Common myeloid progenitor, CD34-positive (primary cell): ENCODE measurements at places on chromosomes 3 and 15.

GRCh38 chr3:136860541-136860940 is 1.5 kb upstream of the NCK1 start:
- no peaks in the 10 kb centered on the region for H3K27me3 ChIP-seq
- no peak overlapping the region for H3K27ac ChIP-seq
- DNase-seq, result no peak
- peaks cover 4% of the 10 kb centered on the region for H3K36me3 ChIP-seq
- no peak overlapping the region for H3K4me3 ChIP-seq

DNA sequence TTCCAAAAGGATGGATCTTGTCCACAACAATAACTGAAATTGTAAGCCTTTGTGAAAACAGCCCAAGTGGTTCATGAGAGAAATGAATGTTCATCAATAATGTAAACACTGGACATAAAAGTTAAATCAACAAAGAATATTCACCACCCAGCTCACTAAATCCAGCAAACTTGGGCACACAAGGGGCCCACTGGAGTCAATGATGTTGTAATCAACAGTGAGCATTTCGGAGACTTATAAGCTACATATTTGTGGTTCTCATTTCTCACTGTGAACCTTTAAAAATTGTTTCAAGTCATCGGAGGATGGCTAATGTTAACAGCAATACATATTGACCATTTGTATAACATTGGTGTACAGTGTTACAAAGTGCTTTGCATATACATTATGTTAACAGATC is 63.1 kb downstream of the VGLL4 start:
- H3K36me3 ChIP-seq, result no peaks in the 10 kb centered on the region
- H3K4me3 ChIP-seq, result no peak overlapping the region
- peaks cover 23% of the 10 kb centered on the region for H3K4me1 ChIP-seq
- no peak overlapping the region for H3K27ac ChIP-seq
- DNase-seq, result no peak

DNA sequence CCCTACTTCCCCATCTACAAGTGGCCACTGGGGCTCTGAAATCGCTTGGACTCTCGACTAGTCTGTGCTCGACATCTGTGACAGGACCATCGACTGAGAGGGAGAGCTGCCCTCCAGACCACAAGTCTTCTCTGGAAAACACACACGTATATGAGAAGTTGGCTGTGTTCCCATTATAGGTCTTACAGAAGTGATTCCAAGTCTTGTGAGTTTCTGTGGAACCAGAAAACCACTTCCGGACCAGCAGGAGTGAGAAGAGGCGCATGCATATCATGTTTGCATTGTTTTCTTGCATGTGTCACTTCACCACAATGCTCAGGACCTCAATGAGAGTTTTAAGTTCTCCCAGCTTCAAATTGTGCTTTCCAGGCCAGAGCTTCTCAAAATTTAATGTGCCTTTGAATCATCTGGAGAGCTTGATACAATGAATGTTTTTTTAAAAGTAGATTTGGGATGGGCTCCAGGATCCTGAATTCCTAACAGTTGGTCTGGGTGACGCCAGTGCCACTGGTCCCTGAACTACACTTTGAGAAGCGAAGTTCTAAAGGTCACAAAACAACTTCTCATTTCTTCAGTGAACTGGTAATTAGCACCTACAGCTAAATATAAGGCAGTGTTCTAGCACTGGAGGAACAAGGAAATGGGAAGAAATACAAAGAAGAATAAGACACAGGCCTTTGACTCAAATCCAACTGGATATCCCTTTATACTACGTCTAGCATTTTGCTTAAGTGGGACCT is 15.7 kb downstream of the LIPC start:
- H3K4me1 ChIP-seq, result peaks cover 6% of the 10 kb centered on the region
- H3K27ac ChIP-seq, result no peak overlapping the region
- H3K4me3 ChIP-seq, result no peak overlapping the region
- H3K27me3 ChIP-seq, result no peaks in the 10 kb centered on the region
- H3K36me3 ChIP-seq, result no peaks in the 10 kb centered on the region
- DNase-seq, result peak; percentile 56

DNA sequence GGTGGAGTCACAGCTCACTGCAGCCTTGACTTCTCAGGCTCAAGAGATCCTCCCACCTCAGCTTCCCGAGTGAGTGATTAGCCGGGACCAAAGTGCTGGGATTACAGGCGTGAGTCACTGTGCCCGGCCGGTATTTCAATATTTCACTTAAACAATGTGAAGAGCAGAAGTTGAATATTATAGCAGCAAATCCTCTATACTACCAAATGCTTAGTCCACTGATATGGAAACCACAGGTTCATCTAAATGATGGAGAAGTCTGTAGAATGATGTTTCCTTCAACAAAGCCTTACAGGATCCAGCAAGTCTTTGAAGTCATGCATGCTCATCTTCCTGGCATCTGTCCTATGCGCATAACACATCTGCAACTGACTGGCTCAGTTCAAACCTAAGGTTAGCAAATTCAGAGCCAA is 20.3 kb upstream of the UACA start:
- H3K4me1 ChIP-seq, result no peaks in the 10 kb centered on the region
- no peaks in the 10 kb centered on the region for H3K36me3 ChIP-seq

DNA sequence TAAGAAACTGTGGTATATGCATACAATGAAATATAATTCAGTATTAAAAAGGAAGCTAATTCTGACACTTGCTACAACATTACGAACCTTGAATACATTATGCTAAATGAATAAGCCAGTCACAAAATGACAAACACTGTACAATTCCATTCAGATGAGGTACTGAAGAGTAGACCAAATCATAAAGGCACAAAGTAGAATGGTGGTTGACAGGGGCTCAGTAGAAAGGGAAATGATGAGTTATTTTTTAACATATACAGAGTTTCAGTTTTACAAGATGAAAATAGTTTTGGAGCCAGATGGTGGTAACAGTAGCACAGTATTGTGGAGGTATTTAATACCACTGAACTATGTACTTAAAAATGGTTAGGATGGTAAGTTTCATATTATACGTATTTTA is 254.6 kb upstream of the RBMS3 start:
- no peaks in the 10 kb centered on the region for H3K4me1 ChIP-seq
- H3K36me3 ChIP-seq, result no peaks in the 10 kb centered on the region
- DNase-seq, result no peak
- H3K27me3 ChIP-seq, result no peaks in the 10 kb centered on the region

DNA sequence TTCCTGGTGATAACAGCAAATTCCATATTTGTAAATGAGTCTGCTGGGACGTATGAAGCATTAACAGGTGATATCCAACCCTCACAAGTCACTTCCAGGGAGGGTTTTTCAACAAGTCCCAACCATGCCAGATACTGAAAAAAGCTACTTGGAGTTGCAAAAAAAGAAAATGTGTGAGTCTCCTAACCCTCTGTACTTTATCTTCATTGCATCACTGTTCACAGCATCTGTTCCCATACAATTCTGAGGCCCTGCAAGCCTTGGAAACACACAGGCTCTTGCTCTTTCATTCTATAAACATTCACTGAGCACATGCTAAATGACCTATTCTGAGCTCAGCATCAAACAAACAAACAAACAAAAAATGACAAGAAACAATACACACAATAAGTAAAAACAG is 120.8 kb downstream of the RFTN1 start:
- H3K4me1 ChIP-seq, result no peaks in the 10 kb centered on the region
- DNase-seq, result no peak
- no peaks in the 10 kb centered on the region for H3K27me3 ChIP-seq
- no peak overlapping the region for H3K27ac ChIP-seq
- peaks cover 7% of the 10 kb centered on the region for H3K36me3 ChIP-seq

DNA sequence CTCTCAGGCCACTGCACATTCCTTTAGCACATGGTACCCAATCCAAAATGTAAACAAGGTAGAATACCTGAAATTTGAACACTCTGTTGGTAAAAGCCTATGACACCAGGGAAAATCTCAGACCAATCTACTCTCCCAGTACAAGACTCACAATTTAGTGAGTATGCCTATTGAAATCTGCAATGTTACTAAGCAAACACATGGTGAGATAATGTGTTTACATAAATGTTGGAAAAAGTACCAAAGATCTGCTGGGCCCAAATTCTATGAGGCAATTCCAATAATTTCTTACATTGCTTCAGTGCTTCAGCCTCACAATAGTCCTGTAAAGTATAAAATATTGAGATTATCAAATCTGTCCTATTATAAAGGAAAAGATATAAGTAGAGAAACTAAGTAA is 536.1 kb downstream of the PYDC2 start:
- H3K4me3 ChIP-seq, result no peak overlapping the region
- H3K27me3 ChIP-seq, result no peaks in the 10 kb centered on the region
- no peak for DNase-seq
- H3K27ac ChIP-seq, result no peak overlapping the region
- H3K36me3 ChIP-seq, result no peaks in the 10 kb centered on the region

DNA sequence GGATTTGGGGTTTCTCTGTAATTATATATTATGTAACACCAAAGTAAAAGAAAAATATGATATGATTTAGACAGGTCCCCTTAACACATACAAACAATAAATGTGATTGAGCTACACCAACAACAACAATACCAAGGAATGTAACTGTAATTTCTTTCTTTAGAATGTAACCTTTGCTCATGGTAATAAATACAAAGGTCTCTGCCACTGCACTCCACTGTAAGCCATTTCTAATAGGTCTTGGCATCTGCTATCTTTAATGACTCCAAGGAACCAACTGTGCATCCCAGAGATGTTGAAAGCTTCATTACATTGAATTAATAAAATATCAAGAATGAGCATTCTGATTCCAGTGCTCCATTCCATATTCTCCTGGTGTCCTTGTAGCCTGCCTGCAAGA is 88.8 kb downstream of the PDZRN3 start:
- no peaks in the 10 kb centered on the region for H3K27me3 ChIP-seq
- no peak overlapping the region for H3K27ac ChIP-seq
- H3K4me1 ChIP-seq, result no peaks in the 10 kb centered on the region

DNA sequence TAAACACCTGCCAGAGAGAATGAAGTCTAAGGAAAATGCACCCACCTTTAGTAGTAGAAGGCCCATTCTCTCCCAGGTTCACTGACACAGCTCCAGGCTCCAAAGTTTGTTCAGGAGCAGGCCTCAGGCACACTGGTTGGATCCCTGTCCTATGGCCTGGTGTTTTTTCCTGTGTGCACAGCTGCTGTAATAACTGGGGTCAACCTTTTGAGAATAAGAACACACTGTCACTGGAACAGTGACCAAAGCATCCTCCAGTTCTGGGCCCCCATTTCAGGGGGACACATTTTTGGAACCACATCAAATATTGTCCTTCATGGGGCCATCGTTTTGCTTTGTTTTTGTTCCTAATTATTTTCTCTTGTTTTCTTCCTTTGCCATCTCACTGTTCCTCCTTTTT is 95.8 kb downstream of the ARNT2 start:
- H3K36me3 ChIP-seq, result no peaks in the 10 kb centered on the region
- no peaks in the 10 kb centered on the region for H3K27me3 ChIP-seq
- DNase-seq, result no peak

GRCh38 chr3:117844676-117845075 is 1135.1 kb downstream of the TUSC7 start:
- no peak overlapping the region for H3K27ac ChIP-seq
- no peaks in the 10 kb centered on the region for H3K4me1 ChIP-seq
- no peaks in the 10 kb centered on the region for H3K36me3 ChIP-seq
- no peaks in the 10 kb centered on the region for H3K27me3 ChIP-seq
- no peak overlapping the region for H3K4me3 ChIP-seq

DNA sequence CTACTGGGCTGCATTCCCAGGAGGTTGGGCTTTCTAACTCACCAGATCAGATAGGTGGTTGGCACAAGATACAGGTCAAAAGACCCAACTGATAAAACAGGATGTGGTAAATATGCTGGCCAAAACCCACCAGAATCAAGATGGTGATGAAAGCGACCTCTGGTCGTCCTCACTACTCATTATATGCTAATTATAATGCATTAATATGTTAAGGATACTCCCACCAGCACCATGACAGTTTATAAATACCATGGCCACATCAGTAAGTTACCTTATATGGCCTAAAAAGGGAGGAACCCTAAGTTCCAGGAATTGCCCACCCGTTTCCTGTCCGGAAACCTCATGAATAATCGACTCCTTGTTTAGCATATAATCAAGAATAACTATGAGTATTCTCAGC is 31.6 kb downstream of the CFAP44 start:
- no peak overlapping the region for H3K27ac ChIP-seq
- no peak for DNase-seq
- H3K4me1 ChIP-seq, result no peaks in the 10 kb centered on the region
- no peaks in the 10 kb centered on the region for H3K36me3 ChIP-seq
- H3K27me3 ChIP-seq, result no peaks in the 10 kb centered on the region
- H3K4me3 ChIP-seq, result no peak overlapping the region

DNA sequence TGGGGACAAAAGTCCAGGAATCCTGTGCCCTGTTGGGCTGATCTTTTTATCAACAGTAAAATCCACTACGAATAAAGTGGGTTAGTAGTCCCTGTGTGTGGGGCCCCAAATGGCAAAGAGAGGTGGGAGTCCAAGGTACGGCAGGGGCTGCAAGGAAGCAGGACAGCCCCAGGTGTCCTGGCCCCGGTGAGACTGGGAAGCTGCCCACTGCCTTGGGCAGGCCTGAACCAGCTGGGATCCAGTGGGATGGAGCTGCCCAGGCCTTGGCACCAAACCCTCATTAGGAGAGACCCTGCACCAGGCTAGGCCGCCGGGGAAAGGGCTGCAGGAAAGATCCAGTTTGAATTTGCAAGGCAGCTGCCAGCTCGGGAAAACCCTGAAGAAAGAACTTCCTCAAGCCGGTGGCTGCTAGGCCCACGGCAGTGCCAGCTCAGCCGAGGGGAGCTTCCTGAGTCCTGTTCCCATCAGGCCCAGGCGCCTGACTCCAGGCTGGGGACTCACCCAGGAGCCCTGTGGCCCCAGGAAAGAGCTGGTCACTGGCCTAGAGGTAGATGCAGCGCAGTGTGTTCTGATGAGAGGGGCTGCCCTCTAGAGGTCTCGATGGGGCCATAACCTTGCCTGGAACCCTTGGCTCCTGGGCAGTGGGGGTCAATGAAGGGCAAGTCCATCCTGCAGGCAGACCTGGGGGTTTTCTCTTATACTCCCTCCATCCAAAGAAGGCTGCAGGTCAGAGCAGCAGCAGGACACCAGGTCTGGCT is 14.4 kb upstream of the GNAI2 start:
- H3K36me3 ChIP-seq, result no peaks in the 10 kb centered on the region
- no peak overlapping the region for H3K4me3 ChIP-seq
- DNase-seq, result no peak

GRCh38 chr15:33304924-33305323 is 5.8 kb upstream of the RYR3 start:
- no peak for DNase-seq
- peaks cover 12% of the 10 kb centered on the region for H3K27me3 ChIP-seq
- no peaks in the 10 kb centered on the region for H3K4me1 ChIP-seq
- H3K36me3 ChIP-seq, result no peaks in the 10 kb centered on the region

- no peaks in the 10 kb centered on the region for H3K36me3 ChIP-seq
- no peak overlapping the region for H3K4me3 ChIP-seq
- DNase-seq, result no peak
- H3K27ac ChIP-seq, result no peak overlapping the region
- no peaks in the 10 kb centered on the region for H3K4me1 ChIP-seq
Observed at GRCh38 chr15:28918141-28918983, 32.6 kb downstream of the APBA2 start.
